Foreskin keratinocyte (primary cell): ENCODE measurements at places on chromosomes 2 and 18.

- DNase-seq, result no peak
Observed at GRCh38 chr2:170782673-170783072, 12.5 kb downstream of the ERICH2 start.

- DNase-seq, result no peak
Observed at GRCh38 chr2:143192716-143193115, 63.5 kb downstream of the ARHGAP15 start.

GRCh38 chr18:48139431-48140347, 209.2 kb upstream of the SMAD2 start:
- no peak for DNase-seq

- no peak for DNase-seq
Observed at GRCh38 chr18:12253027-12253426, 1.1 kb upstream of the CIDEA start.

DNA sequence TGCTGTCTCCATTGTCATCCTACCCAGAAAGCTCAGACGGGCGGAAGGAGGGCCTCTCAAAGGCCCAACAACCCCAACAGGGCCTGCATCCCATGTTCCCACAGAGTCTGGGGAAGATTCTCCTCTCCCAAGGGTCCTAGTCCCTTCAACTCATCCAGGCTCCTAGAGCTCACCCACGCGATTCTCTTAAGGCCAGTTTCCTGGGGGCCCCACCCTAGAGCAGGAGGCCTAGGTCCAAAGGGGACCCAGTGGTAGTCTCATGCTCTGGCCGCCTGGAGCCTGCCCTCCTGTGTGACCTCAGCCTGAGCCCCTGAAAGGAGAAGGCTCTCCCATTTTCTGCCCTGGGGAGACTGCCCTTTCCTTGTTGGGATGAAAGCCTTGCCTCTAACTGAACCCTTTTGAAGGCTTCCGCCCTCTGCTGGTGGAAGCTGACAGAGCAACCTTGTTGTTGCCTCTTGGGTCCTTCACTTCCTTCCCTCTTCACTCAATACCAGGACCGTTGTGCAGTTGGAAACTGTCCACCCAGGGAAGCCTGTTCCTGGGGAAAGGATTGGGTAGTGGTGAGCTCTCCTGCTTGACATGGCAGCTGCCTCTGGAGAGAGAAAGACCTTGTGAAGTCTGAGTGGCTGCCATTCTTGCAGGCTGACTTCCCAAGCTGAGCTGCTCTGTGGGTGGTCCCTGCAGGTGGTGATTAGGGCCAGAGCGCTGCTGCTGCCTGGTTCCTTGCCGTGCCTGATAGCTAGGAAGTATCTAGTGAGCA, 86.0 kb upstream of the ALPP start:
- peak; percentile 33 for DNase-seq

- no peak for DNase-seq
Observed at GRCh38 chr2:28578774-28579173, 82.9 kb downstream of the PLB1 start.

DNA sequence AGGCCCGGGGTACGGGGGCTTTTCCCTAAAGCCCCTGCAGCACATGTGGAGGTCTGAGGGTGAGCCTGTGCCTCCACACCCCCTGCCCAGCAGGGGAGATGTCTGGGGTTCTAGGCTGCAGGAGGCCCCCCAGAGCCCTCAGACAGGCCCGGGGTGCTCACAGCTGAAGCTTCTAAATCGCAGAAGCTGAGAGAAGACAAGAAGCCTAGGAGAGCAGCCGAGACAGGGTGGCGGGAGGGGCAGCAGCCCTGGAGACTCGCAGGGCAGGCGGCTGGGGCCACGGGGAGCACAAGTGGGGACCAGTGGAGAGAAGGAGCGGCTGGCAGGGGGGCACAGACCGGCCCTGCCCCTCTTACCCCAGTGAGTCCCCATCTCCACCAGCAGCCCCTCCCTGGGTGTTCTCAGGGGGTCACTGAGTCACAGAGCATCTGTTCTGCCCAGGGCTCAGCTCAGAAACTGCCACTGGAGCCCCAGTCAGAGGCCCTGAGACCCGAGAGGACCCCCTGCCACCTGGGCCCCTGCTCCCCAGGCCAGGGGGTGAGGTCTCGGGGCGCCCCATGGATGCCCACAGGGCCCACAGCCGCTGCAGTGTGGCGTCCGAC, 26.1 kb downstream of the GPC1 start:
- no peak for DNase-seq

DNA sequence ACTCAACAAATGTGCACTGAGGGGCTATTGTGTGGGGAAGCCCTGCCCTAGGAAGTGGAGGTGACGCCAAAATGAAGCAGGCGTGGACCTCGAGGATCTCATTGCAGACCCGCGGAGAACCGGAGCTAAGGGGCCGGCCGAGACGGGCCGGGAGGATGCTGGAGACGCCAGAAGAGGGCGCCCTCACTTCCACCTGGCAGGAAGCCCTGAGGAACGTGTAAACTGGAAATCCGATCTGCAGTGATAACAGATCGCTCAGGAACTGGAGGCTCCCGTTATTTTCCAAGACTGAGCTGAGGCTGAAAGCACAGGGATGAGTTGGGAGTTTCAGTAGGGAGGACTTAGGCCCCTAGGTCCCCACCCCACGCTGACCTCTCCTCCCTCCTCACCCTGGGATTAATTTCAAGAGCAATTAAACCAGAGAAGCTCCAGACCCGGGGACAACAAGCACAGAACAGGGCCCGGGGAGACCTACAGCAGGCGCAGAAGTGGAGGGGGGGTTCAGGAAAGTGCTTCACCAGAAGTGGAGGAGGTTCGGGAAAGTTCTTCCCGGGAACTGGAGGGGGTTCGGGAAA, 7.7 kb upstream of the COL6A3 start:
- DNase-seq, result peak; percentile 49

- no peak for DNase-seq
Observed at GRCh38 chr2:121837591-121837990, 82.1 kb downstream of the TSN start.

- no peak for DNase-seq
Observed at GRCh38 chr2:725468-725867, 48.3 kb upstream of the TMEM18 start.

GRCh38 chr2:221426929-221427328, 145.2 kb downstream of the EPHA4 start:
- DNase-seq, result no peak

GRCh38 chr2:58056192-58056916, 9.7 kb downstream of the VRK2 start:
- DNase-seq, result no peak

- DNase-seq, result no peak
Observed at GRCh38 chr2:53233759-53234547, 533.7 kb upstream of the CHAC2 start.

GRCh38 chr2:193518041-193518817, 1323.5 kb upstream of the TMEFF2 start:
- DNase-seq, result peak; percentile 86

DNA sequence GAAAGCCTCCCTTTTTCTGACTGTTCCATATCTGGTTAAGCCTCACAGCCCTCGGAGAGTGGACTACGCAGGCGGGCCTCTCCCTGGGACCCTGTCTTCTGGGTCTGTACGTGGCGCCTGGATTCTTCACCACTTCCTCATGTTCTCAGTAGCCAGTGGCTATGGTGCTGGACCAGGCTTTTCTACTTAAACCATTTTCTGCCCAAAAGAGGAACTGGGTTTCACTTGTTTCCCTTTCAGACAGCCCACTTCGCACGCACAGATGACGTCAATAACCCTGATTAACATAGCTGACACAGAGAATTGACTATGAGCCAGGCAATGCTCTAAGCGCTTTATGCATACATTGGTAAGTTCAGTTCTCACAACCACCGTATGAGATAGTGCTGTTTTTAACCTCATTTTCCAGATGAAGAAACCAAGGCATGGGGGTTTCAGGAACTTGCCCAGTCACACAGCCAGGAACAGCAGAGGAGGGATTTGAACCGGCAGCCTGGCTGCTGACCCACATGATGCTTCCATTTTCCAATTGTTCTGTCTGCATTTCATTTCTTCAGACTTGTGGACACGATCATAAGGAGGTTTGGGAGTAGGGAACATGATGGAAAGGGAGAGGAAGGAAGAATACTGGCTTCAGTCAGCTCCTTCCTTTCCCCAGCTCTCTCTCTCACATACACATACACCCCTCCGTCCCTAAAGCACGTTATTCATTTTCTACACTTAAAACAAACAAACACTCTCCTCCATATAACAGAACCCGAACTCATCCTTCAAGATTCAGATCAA, 41.7 kb downstream of the MYOM1 start:
- no peak for DNase-seq

- DNase-seq, result no peak
Observed at GRCh38 chr2:72003124-72003523, 144.5 kb downstream of the CYP26B1 start.

DNA sequence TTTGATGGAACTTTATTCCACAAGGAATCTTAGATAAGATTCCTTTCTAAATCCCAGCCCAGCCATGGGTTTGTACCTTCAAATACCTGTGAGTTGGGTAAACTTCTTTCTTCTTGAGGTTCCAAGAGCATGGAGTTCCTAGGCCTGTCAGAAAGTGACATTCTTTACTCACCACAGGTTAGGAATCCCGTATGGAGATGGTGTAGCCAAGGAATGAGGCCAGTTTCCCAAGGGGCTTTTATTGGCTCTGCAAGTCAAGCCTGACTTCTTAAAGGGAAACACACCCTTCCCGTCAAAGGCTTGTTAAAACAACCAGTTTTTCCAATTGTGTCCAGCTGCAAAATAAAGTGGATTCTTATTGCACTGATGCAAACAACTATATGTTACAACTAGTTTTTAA, 45.8 kb downstream of the STK17B start:
- no peak for DNase-seq

DNA sequence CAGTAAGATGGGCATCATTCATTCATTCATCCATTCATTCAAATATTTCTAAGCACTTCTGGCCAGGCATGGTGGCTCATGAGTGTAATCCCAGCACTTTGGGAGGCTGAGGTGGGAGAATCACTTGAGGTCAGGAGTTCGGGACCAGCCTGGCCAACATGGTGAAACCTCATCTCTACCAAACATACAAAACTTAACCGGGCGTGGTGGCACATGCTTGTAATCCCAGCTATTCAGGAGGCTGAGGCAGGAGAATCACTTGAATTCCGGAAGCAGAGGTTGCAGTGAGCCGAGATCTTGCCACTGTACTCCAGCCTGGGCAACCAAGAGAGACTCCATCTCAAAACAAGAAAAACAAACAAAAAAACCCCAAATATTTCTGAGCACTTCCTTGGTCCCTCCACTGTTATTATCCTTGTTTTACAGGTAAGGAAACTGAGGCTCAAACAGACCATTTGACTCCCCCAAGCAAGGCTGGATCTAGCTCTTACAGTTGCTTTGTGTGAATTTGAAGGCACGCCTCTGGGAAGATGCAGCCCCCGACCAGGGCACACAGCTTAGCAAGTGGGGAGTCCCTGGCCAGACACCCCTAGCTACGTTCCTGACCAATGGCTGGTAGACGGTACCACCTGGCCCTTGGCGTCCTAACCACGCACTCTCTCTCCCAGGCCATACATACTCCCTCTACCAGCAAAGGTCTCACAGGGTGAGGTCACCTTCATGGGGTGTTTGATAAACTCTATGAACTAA, 50.6 kb upstream of the ODC1 start:
- no peak for DNase-seq
